Amniotic stem cell (primary cell): ENCODE measurements at places on chromosomes 4 and X.

DNA sequence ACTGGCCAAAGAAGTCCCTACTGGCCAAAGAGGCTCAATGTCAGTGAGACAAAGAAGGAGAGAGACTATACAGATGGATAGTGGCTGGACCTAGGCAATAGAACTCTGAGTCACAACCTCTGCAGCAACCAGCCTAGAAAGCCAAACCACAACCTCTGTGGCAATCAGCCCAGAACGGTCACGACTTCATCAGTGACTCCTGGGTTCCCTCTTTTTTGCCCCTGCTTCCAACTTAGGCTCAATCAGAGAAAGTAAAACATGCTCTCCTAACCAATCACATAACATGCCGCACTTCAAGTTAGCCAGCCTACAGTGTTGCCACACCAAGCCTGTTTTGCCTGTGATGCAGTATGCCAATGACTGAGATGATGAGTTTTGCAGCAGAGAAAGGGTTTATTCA lies 203.4 kb downstream of the ANAPC10 start:
- no peak for DNase-seq

DNA sequence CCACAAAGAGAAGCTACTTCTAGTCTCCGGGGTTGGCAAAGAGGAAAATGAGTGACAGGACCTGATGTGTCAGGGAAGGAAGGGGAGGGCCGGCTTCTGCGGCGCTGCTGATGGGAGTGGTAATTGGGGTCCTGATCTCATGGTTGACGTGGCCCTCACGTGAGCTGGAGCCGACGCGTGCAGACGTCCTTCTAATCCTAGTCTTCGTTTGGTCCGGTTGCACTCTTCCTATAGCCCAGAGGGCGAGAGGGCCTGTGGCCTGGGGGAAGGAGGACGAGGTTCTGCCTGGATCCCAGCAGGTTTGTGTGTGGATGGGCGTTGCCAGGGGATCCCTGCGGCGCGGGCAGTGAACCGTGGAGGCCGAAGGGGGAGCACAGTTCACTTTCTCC lies at the start of gene ARMCX1:
TSS of gene ARMCX1 (plus strand) at position 186 of the 389 bp plus-strand sequence. CDS start 2,384 bp downstream, outside the sequence.
- peak; percentile 5 for DNase-seq

- peak; percentile 45 for DNase-seq
Observed at GRCh38 chr4:168710353-168710946, 213.6 kb downstream of the PALLD start.

DNA sequence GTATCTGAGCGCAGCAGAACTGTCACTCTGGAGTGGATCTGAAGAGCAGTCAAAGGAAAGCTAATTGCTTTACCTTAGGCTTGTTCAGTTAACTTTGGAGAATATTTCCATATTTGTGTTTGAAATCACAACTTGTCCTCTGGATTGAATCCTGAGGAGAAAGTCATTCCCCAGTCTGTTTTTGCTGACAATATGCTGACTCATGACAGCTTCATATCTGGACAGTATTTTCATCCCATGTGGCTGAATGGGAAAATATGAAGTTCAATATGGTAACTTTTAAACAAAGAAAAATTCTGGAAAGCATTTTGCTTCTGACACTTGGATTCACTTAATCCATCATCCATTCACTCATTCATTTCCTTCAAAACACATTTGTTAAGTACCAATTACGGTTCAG lies 46.3 kb upstream of the MAGEC3 start:
- no peak for DNase-seq

DNA sequence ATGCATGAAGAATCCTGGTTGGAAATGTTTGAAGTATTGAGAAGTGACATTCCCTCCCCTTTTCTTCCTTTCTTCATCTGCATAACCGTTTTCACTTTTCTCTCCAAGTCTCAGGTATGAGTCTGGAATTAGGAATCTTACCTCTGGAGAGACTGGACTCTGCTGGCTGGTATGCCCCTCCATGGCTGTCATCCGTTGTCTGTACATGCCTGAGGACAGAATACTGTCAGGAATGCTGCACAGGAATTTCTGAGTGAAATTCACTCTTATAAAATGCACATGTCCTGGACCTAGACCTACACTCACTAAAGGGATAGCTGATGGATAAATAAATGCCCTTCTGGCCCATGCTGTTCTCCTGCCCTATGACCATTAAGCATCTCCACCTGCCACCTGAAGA lies 179.5 kb downstream of the MSN start:
- DNase-seq, result no peak

GRCh38 chr4:48813964-48814363 lies 16.9 kb upstream of the OCIAD1 start:
- DNase-seq, result no peak

GRCh38 chrX:6821730-6822129 lies 286.8 kb upstream of the VCX3A start:
- no peak for DNase-seq

- no peak for DNase-seq
Observed at GRCh38 chr4:13597604-13598003, 29.9 kb downstream of the BOD1L1 start.

- no peak for DNase-seq
Observed at GRCh38 chrX:47456080-47456479, 26.9 kb downstream of the ZNF41 start.

GRCh38 chr4:6574747-6575502 lies at the start of gene MAN2B2:
MAN2B2 (plus strand) TSS chr4:6575189; CDS start chr4:6575211, 22 bp downstream.
- DNase-seq, result peak; percentile 68

DNA sequence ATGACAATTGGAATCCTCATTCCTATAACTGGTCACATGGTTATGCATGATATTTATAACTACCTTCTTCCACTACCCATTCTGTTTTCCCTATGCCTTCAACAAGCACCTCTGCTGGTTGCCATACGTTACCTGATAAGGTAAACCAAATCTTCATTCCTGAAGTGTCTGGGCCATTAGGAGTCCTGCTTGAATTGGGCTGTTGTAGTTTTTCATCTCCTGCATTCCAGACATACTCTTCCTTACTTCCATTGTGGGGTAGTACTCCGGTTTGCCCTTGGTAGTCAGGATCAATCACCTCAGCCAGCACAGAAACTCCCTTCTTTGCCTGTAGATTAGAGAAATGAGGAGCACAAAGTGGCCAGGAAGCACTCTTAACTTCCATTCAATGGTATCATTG lies 109.1 kb upstream of the LANCL3 start:
- DNase-seq, result no peak

- no peak for DNase-seq
Observed at GRCh38 chr4:165656399-165656798, 216.6 kb upstream of the TLL1 start.

GRCh38 chr4:19693936-19694570 lies 557.7 kb upstream of the SLIT2 start:
- no peak for DNase-seq

DNA sequence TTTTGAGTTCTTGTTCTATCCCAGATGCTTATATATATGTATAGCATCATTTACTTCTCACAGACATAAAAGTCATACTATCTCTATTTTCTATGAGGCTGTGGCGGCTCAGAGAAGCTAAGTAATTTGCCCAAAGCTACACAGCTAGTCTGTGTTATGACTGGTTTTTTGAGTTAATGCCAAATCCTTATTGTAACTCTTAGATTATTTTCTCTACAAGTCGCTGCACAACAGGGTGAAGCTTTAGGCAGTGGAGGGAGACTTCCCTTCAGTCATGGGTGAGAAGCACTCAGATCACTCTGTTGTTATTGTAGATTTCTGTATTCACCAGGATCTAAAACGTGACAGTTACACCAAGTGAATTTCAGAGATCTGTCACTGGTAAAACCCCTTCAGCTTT lies 48.1 kb downstream of the WWC2 start:
- DNase-seq, result no peak

- no peak for DNase-seq
Observed at GRCh38 chr4:186216465-186217024, 10.8 kb upstream of the KLKB1 start.

GRCh38 chrX:34903316-34903715 lies 39.3 kb upstream of the FAM47B start:
- DNase-seq, result no peak

- peak; percentile 13 for DNase-seq
Observed at GRCh38 chr4:52982255-52982945, 120.3 kb downstream of the RASL11B start.

GRCh38 chr4:117575850-117576249 lies 458.4 kb upstream of the NDST3 start:
- no peak for DNase-seq

- DNase-seq, result peak; percentile 7
Observed at GRCh38 chr4:127783026-127783769, 1.1 kb downstream of the HSPA4L start.

- no peak for DNase-seq
Observed at GRCh38 chr4:52874948-52875347, 12.8 kb downstream of the RASL11B start.

DNA sequence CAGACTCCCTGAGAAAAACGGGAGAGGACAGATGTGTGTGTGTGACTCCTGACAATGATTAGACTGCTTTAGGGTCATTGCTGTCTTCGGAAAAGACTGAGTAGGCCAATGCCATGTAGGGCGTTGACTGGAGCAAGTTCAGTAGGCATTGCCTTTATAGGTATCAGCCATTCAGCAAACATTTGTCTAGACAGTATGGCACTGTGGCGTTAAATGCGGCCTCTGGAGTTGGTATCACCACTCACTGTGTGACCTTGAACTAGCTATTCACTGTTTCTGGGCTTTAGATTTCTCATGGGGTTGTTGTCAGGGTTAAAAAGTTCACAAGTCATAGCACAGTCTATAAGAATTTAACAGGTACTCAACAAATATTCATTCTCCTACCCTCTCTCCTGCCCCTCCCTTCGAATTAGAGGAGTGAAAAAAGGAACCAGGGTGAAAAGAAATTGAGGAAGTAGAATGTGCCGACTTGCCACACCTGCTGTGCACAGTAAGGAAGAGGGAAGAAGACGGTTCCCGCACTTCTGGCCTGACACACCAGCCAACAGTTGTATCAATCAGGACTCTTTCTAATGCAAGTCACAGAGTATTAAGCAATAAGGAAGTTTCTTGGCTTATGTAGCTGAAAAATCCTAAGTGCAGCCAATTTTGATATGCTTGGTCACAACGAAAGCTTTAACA lies 83.2 kb upstream of the PLAC8 start:
- DNase-seq, result no peak
